ENCODE measurements at places on chromosomes 7 and 10. TPM values are rescaled to one million over a fixed set of nuclear protein-coding genes. Genes with fewer than 3 reads are reported as not detected.

The HOXA9 gene
- total RNA-seq, result 20.4 TPM

The CCDC126 gene
- 21.9 TPM for total RNA-seq

The EEPD1 gene
- 25.8 TPM for total RNA-seq

DNA sequence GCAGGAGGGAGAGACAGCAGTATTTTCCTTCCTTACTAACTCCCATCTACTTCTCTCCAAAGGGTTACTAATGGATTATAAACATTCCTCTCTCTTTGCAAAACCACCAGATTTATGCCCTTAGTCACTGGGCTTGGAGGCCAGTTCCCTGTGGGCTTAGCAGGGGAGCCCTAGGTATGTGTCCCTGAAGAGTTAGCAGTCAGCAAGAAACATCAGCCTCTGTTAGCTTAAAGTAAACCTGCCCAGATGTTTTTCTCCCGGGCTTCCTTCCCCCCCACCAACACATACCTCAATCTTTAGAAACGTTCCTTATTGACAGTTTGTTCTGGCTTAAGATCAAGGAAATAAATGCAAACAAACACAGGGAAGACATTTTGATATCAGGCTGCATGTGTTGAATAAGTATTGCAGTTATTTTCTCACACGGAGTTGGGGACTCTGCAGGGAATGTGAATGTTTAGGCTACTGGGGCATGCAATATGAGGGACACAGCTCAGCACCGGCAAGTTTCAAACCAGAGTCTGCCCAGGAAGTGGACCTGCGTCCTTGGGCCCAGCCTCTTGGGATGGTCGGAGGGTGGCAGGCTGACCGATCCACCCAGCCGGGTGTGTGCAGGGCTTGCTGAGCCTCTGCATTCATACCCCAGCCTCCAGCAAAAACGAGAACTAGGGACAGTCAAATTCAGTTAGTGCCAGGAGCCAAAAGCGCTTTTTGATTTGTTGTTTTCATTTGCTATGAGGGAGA, 252.0 kb upstream of the GRB10 start:
- DNase-seq, result no peak

GRCh38 chr7:122674502-122674901, 24.4 kb downstream of the RNF133 start:
- no peak for DNase-seq

- no peak for DNase-seq
These were observed 41.1 kb upstream of the CPN1 start for GRCh38 chr10:100122780-100123179.

- DNase-seq, result no peak
These were observed 699 bp downstream of the GHITM start for GRCh38 chr10:84140036-84140379.

All from spinal cord (tissue), 10 donors.